ENCODE measurements at places on chromosomes 6 and 20.

DNA sequence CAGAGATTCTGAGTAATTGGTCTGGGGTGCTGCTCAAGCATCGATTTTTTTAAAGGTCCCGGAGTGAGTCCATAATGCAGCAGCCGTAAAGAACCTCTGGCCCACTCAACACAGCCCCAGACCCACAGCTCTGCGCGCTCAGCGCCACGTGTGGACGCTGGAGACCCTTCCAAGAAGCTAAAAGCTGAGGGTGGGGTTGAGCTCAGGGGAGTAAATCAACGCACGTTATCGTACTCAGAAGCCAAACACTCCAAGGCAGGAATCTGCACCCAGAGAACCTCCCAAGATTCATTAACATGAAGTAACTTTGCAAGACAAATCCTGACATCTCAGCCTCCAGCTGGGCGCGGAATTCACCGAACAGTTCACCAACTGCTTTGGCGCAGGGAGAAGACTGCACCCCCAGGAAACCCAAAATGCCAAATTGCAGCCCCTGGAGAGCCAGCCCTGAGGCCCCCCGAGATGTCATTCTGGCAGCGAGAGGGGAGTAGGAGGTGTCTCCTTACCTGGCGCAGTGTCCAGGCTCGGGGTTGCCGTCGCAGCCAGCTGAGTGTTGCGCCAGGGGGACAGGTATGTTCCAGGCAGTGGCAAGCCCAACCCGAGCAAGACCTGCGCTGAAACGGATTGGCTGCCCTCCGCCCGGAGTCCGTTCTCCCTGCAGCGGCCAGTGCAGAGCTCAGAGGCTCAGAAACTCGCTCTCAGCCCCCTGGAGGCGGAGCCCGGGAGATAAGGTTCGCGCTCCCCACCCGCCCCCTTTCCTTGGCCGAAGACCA lies at the start of gene COL21A1:
Gene COL21A1 (minus strand): TSS at position 700 of the 773 bp plus-strand sequence. CDS start 64,962 bp downstream, outside the sequence.
- no peak for DNase-seq

DNA sequence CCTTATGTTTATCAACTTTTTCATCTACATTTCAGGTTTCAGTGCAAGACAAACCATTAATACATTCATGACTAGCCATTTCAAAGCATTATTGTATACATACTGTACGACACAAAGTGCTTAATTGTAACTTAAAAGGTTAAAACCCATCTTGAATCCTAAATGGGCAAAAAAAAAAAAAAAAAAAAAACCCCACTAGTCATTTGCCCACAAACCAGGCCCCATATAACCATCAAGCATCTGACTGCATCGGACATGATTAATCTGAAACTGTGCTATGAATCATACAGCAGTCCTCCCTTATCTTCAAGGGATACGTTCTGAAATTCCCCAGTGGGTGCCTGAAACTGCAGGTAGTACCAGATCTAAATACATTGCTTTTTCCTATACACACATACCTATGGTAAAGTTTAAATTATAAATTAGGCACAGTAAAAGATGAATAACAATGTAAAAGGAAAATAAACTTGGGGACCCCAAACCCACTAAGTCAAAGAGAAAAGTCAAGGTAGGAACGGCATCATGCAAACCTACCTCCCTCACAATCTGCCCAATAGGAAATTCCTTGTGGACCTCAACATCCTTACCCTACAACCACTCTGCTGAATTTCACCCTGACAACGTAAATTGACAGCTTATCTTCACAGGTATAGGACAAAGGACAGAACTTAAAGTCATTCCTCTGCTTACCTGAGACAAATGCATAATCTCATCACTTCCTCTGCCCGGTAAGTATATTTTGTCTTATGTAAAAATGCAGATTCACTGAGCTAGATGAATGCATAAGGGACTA lies 14.3 kb downstream of the B4GALT5 start:
- no peak for DNase-seq

- no peak for DNase-seq
Measured at GRCh38 chr6:38079107-38079506, 259.6 kb downstream of the ZFAND3 start.

GRCh38 chr20:46816886-46817638 lies 77.6 kb upstream of the EYA2 start:
- no peak for DNase-seq

- no peak for DNase-seq
Measured at GRCh38 chr20:57940868-57941522, 231.2 kb upstream of the PMEPA1 start.

DNA sequence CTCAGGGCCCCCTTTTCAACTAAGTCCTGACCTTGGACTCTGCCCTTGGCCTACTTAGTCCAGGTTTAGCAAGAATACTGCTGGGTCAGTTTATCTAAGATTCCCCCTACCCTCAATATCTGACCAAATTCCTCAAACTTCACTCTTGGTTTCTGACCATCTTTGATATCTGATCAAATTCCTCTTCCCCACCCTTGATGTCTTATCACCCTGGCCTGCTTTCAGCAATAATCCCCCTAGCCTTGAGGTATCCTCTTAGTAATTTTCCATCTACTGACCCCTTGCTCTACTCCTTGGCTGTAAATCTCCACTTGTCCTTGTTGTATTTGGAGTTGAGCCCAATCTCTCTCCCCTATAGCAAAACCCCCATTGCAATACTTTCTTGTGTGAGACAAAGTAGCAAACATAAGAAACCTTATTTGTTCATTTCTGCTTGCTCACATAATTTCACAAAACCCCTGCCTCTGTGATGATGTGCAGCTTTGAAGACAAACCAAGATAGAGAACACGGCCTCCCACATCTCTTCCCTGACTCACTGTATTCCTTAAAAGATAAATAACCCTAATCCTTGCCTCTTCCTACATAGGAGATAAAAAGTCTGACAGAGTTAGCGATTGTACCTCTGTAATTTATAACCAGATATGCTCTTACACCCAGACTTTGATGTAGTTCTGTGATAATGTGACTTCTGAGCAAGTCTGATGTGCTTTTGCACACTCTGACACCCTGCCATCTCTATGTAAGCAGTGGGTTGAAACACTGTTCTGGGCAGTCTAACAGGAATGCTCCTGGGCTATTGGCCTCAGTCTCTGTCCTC lies 13.8 kb upstream of the IYD start:
- DNase-seq = no peak

DNA sequence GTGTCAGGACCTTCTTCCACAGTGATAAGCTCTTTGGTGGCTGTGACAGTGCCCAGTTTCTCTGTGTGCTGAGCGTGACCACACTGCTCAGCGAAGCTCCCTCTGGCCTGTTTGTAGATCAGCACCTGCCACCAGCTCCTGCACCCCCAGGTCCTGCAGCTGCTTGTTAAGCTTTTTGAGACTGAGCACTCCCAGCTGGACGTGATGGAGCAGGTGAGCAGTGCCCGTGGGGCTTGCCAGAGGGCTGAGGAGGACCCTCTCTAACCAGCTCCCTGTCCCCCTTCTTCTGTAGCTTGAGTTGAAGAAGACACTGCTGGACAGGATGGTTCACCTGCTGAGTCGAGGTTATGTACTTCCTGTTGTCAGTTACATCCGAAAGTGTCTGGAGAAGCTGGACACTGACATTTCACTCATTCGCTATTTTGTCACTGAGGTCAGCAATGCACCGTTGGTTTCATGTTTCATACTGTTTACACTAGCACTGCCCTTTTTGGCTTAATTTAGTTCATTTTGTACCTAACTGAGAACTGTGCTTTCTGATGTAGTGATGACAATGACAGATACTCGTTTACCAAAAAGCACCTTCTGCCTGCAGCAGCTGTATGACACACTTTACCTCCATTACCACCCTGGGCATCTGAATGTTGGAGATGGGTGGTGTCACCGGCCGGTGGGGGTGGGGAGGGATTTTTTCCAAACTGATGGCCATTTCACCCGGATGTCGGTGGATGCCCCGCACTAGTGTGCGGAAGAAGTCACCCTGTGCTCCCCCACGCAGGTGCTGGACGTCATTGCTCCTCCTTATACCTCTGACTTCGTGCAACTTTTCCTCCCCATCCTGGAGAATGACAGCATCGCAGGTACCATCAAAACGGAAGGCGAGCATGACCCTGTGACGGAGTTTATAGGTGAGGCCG lies 12.5 kb downstream of the NELFCD start:
- no peak for DNase-seq

GRCh38 chr20:2625062-2625461 lies 27.4 kb upstream of the NOP56 start:
- no peak for DNase-seq

DNA sequence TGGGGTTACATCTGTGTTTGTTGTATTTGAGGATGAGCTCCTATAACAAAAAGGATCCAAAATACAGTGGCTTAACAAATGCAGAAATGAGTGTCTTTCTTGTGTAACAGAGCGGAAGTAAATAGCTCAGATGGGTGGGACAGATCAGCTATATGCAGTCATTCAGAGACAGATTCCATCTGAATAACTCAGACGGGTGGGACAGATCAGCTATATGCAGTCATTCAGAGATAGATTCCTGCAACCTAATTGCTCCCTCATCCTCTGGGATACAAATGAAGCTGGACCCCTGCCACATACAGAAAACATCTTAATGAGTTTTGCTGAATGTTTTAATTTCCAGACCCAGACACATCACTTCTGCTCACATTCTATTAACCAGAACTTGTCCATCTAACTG lies 332.3 kb downstream of the BCKDHB start:
- no peak for DNase-seq

DNA sequence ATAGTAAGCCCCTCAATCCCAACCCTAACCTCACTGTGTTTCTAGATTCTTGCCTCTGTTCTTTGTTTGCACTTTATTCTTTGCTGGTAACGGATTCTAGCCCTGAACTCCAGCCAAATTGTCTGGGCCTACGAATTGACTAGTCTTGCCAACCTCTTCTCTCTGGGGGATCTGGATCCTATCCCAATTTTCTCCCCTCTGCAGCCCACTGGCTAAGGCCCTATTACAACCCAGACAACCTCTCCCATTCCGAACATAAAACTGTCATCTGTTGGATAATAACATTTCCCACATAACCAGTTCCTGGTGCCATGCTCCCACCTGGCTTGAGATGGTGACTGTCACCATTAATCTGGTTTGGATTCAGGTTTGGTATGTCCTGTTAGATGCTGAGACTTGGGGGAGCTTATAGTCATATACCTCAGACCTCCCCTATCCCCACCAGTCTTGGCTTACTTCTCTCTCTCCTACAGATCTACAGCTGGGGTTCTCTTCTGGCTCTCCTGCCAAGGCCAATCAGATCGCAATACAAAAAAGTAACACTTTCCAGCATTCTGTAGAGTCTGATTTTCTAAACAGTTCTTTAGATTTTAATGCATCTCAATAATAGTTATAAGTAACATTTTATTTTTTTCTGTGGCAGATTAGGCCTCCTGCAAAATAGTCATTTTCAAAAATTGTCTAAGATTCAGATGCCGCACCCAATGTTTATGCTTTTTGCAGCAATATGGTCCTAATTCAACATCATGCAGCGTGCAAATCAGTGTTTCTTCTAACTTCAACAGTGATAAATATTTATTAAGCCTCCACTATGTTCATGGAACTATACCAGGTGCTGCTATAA lies 29.8 kb upstream of the AHI1 start:
- peak; percentile 82 for DNase-seq

GRCh38 chr6:156928972-156929371 lies 151.8 kb downstream of the ARID1B start:
- DNase-seq = no peak

GRCh38 chr20:2865630-2866029 lies 7.7 kb upstream of the PTPRA start:
- DNase-seq = no peak

DNA sequence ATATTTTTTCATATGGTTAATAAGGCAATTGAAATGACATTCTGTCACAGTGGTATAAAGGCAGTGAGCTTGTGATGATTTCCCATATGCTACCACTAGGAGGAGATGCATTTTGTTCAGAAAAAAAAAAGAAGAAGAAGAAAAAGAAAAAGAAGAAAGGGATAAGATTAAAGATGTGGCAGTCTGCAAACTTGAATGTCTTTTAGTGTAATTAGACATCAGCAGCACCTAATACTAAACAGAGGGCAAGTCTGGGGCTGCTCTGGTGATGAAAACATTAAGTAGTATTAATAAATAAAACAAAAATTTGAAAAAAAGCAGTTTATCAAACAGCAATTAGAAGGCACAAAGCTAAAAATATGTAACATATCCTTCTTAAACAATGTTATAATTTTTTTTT lies 95.4 kb upstream of the DEFB112 start:
- no peak for DNase-seq

GRCh38 chr20:62179162-62179504 lies 3.7 kb upstream of the MTG2 start:
- DNase-seq = no peak

DNA sequence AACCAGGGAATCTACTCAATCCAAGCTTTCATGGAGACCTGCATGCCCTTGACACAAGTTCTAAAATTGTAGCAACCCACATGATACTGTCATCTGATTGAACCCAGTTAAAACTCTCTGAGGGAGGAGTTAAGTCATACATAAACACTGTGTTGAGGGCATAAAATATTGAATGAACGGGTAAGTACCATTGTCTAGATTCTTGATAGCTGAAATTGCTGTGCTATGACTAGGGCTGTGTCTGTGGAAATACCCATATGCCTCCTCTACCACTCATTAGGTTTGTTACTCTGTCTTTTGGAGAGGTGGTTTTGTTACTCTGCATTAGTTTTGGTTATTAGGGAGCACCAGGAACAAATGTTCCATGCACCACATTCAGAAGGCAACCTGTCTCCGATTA lies 7.6 kb downstream of the ENPP4 start:
- DNase-seq = no peak

DNA sequence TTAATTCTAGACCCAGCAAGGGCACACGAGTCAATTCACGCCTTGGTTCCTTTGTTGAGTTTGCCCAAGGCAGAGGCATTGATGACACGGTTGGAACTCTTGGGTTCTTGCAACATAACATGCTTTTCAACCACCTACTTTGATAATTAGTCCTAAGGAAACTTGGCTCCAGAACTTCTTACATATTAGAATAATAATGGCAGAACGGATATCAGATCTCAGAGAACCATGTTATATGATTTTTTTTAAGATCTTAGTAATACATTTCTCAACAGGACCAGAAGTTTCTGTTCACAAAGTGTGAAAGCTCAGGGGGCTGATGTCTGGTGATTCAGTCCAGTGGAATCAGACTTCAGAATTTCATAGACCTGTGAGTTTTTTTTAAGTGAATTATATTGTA lies 19.2 kb downstream of the SPTLC3 start:
- no peak for DNase-seq

DNA sequence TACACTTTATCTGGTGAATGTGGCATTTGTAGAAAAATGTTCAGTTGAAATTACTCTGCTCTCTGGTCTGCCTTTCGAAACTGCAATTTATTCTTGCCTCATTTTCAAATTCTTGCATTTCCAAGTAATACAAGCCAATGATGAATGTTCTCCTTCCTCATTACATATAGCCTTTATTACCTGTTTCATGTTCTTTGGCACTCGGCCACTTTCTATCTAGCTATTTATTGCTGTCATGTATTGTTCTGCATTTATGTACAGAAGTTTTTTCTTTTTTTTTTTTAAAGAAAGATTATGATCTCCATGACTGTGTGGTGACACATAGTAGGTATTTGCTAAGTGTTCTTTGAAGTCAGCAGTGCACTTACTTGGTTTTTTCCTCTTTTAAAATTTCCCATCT lies 261.4 kb downstream of the ZFAND3 start:
- no peak for DNase-seq

Data from NCI-H446 (cell line).